ENCODE measurements at places on chromosomes 2 and 18.

DNA sequence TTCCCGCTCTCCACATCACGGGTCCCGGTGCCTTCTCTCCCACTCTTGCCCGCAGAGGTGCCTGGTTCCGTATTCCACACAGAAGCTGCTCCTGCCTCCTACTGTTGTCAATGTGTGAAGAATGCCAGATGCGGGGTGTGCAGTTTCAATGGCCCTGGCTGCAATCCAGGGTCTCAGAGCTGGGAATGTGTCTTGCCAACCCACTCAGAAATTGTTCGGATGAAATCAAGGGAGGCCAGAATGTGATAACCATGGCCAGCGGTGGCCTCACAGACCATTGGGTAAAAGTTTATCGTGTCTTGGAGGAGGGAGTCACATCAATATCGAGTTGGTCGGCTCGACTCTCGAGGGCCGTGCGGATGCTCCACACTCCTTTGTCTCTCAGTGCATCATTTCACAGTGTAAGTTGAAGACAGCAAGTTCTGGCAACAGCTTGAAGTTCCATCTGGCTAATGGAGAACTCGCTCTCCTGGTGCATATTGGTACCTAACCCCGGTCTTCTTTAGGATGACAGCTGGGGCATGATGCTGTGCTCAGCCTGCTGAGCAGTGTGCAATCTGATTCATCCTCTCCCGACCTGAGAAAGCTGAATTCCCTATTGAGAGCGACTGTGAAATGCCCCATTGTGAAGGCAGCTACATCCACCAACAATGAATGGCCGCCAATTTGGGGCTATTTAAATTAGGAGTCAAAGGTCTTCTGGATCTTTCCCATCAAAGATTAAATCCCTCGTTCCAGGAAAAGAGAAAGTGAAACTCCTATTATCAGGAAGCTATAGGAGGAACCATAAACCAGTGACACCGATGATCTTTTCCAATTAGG lies 389.0 kb downstream of the SOX11 start:
- DNase-seq: no peak

- DNase-seq: no peak
These were observed 91.4 kb downstream of the OSBPL1A start for GRCh38 chr18:24306201-24306600.

GRCh38 chr2:240631548-240632305 lies 6.4 kb downstream of the GPR35 start:
- no peak for DNase-seq

DNA sequence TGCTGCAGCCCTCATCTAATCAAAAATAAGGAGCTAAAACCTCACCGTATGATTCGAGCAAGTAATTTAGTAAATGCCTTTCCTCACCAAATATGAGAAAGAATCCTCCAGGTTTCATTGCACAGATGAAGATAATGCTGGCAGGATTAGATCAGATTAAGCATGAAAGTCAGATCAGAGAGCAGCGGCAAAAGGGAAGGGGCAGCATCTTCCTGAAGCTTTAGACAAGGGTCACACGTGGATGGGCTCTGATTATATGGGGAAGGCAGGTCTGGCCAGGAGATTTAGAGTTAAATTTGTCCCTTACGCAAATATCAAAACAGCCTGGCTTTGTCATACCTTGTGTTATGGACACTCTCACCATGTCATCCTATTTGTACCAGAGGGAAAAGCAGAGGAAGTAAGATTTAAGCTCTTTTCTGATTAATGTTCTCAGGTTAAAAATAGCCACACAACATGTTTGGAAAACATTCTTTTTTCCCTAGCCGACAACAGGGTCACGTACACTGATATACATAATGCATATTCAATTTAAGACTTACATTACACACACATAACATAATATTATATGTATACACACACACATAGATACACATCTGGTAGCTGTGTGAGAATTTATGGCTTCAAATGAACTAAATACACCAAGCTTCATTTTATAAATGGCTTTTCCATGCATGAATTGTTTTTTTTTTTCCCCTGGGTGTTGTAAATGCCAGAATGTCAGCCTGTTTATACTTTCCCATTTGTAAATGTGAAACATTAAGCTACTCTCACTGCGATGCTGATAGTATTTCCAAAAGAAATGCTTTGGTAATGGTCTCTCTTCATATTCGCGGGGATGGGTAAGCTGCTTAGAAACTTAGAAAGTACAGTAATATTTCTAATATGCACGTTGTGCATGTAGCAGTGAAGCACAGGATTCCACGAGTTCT lies 196.3 kb upstream of the SIX3 start:
- no peak for DNase-seq

GRCh38 chr2:78913257-78913656 lies 112.2 kb upstream of the REG3G start:
- no peak for DNase-seq

DNA sequence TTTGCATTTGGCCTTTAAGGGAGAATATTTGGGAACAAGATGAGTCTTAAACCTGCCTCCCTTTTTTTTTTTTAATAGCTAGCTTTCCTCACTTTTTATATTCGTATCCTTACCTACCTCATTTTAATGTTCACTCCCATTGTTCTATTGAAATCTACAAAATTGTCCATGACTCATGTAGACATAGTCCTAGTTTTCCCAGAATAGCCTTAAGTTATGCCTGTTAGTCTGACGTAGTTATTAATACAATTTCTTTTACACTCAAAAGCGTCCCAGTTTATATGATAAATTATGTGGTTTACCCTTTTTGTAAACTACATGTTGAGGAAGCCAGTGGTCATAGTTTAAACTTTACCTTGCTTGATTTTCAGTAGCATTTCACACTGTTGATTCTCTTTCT lies 73.4 kb downstream of the UBR3 start:
- DNase-seq: no peak

DNA sequence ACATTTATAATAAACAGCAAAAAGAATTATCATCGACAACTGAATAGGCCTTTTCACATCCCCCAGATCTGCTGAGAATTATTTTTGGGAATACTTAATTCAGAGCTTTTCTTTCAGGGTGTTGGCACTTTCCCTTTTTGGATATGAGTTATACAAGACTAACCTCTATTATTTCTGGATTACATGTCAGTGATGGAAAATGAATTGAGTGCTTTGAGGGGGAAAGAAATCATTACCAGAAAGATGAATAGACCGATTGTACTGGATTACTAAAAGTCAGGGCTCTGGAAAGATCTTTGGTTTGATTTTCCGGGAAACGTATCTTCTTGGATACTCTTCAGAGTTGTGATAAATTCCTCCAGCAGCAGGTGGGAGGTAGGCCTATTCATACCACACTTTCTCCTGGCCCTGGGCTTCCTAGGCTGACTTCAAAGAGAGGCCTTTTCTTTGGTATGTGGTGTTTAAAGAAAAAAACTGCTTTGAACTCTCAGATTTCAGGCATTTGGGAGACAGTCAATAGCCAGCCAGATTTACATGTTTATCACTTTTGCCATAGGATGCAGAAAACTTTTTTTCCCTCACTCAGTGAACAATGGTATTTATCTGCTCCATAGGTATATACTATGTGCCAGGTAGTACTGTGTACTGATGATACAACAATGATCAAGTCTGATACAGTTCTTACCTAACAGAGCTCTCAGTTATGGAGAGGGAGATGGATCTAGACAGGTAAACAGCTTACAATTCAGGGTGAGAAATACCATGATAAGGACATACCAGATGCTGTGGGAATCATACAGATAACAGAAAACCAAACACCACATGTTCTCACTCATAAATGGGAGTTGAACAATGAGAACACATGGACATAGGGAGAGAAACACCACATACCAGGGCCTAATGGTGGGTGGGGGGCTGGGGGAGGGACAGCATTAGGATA lies 63.3 kb upstream of the ACTR3 start:
- DNase-seq: no peak

GRCh38 chr2:181025004-181025403 lies 44.6 kb downstream of the UBE2E3 start:
- no peak for DNase-seq

DNA sequence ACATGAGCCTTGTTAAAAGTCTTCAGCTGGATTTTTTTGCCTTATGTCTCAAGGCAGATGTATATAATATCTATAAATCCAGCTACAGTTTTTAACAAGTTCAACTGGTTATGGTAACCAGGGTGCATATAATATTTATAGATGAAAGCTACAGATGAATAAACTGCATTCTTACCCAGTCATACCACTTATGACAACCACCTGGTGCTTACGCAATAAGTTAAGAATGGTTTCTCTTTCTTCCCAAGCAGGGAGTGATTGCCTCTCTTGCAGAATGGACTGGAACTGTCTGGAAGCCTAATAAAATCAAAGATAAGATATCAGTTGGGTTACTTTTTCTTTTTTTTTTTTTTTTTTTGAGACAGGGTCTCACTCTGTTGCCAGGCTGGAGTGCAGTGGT lies 19.6 kb downstream of the DHX57 start:
- no peak for DNase-seq

DNA sequence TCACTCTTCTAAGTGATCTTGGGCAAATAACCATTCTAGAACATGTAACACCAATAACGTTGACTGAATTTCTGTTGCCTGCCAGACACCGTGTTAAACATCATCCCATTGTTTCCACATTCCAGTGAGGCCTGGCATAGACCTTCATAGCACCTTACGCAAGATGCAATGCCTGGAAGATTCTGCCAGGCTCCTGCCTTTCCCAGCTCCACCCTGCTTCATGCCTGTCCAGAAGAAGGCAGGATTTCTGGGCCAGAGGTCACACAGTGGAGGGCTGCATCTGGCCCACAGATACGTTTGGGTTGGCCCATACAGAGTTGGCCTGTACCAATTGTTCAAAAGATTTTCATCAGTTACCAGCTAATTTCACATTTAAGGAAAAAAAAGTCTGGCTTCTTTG lies 46.3 kb downstream of the EN1 start:
- DNase-seq: no peak

DNA sequence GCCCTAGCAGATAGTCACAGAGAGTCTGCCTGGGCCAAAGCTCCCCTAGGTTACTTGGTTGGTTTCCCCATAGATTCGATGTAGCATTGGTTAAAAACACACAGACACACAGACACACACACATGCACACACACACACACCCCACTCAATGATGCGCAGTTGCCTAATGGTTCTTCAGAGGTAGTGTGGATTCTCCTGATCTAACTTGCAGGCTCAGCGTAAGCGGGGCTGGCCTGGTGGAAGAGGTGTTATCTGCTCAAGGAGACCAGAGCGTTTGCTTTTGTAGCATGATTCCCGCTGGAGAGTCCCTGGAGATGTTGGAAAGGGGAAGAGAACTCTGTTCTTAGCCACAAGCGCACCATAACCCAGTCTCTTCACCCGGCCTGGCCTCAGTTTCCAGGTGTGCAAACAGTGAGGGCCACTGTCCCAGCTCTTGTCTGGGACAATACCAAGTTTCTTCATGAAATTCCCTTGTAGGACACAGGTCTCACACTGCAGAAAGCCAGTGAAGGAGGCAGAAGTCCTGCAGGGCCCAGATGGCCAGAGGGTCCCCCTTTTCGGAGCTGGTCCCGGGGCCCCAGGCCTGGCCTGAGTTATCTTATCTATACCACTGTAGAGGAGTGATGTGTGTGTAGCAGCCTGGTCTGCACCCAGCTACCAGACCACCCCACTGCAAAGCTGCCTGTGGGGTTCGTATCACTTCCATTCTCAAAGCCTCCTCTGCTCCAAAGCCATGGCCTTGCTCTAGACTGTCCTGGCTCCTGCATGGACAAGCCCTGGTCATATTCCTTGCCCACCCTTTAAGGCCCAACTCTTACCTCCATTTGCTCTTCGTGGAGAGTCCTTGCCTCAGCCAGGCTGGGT lies 3.7 kb downstream of the ACKR3 start:
- no peak for DNase-seq

- DNase-seq: no peak
These were observed 30.8 kb downstream of the ADCY3 start for GRCh38 chr2:24889221-24889620.

- DNase-seq: no peak
These were observed 105.5 kb upstream of the HDAC4 start for GRCh38 chr2:239506101-239506857.

GRCh38 chr18:76905821-76906220 lies 83.5 kb downstream of the ZNF236 start:
- DNase-seq: no peak

- no peak for DNase-seq
These were observed 12.2 kb downstream of the PKDCC start for GRCh38 chr2:42060028-42060427.

DNA sequence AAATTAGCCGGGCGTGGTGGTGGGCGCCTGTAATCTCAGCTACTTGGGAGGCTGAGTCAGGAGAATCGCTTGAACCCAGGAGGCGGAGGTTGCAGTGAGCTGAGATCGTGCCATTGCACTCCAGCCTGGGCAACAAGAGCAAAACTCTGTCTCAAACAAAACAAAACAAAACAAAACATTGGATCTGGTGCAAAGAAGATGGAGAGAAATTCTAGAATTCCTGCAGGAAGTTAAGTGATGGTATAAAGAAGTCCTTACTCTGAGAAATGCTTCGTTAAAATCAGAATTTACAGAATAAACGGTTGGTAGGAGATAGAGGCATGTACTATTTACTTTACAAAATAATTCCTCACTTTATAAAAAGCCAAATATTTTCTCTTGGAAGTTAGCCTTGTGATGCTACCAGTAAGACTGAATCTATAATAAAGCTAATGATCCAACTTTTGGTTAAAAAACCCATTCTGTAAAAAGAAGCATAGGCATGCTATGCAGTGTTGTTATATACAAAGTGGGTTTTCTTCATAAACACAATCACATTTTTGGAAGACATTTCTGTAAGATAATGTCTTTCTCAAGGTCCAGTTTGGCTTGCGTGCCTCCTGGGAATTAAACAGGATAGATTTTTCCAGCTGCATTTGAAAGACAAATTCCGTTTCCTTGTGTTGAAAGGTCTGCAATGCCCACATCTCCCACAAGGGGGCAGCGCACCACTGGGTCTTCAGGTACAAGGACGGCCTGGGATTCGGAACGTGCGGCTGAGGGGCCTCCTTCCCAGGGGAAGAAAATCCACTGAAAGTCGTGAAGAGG lies 35.6 kb upstream of the PNO1 start:
- peak; percentile 75 for DNase-seq

- DNase-seq: no peak
These were observed 11.5 kb downstream of the MFSD2B start for GRCh38 chr2:24021122-24021998.

GRCh38 chr2:133849341-133849740 lies 281.1 kb upstream of the NCKAP5 start:
- no peak for DNase-seq

DNA sequence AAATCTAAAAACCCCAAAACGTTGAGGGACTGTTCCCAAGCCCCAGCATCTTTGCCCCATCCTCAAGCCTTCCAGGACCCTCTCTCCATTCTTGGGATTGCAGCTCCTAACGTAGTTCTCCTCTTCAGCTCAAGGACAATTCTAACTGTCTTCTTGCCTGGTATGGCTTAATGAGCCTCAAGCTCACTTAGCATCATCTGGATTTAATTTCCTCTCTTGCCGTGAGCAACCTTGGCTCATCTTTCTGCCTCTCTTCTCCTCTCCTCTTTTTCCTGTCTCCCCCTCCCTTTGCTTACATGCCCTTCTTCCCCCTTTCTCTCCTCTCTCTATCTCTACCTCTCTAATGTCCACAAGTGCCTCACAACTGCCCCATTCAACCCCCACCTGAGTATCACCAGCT lies 44.2 kb downstream of the TACR1 start:
- no peak for DNase-seq

DNA sequence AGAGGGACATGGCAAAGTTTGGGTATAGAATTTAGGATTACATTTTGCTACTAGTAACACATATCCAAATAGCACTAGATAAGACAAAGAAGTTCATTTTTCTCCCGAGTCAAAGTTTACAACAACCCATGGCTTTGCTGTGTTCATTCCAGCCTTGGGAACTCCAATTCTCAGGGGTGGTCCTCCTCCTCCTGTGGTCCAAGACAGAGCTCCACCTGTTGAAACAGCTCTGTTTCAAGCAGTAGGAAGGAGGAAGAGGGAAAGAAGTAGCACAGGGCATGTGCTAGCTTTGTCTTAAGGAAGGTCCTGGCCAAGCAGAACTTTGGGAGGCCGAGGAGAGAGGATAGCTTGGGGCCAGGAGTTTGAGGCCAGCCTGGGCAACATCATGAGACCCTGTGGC lies 113.8 kb upstream of the SIX2 start:
- no peak for DNase-seq

All from NCI-H460 (cell line).